ENCODE measurements at places on chromosomes 3 and 15.

DNA sequence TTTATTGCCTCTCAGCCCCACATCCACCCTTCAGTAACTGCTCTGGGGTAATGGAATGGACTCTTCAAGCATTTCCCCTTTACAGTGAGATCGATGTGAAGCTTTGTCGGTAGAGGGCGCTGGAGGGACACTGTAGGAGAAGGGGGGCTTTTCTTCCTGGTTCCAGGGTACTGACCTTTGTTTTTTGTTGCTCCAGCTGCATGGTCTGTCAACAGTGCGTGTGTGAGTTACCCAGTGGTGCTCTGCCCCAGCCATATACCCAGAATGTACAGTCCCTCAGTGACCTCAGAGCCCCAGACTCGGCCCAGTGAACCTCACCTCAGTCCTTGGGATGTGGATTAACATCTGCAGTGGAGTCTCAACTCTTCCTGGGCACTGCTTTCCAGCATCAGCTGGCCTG lies 180.3 kb upstream of the TSC22D2 start:
- DNase-seq: peak; percentile 69

DNA sequence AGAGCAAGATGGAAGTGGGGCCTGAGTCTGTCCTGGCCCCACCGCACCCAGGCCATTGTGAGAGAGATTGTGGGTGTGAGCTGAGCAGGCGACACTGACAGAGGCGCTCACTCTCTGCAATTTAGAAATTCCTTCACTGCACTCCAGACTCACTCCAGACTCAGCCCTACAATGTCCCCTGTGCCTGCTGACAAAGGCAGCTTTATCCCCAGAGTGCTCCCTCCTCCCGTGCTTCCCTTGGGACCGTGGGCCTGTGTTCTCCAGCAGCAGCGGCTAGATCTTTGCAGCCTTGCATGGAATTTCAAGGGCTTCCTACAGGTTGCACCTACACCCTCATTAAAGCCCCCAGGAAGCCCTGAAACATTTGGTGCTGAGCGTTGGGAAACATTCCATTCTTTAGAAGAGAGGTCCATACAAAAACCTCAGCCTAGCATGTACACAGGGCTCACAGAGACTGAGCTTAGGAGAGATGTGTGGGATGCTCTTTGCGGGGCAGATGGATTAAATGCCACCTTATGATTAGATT lies 1.3 kb upstream of the IL16 start:
- no peak for DNase-seq

DNA sequence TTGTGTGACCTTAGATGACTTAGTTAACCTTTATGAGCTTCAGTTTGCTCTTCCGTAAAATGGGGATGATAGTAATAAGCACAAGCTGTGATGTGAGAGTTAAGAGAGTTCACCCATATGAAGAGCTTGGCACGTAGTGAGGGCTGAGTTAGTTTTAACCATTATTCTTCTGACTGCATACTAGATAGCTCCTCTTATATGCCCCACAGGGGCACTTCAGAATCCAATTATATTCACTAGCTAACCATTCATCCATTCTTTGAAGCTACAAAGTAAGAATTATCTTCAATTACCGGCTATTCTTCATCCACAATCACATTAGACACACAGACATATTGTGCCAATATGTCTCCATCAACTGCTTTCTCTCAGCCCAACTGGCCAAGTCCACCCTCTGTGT lies 159.0 kb upstream of the STT3B start:
- DNase-seq: no peak

DNA sequence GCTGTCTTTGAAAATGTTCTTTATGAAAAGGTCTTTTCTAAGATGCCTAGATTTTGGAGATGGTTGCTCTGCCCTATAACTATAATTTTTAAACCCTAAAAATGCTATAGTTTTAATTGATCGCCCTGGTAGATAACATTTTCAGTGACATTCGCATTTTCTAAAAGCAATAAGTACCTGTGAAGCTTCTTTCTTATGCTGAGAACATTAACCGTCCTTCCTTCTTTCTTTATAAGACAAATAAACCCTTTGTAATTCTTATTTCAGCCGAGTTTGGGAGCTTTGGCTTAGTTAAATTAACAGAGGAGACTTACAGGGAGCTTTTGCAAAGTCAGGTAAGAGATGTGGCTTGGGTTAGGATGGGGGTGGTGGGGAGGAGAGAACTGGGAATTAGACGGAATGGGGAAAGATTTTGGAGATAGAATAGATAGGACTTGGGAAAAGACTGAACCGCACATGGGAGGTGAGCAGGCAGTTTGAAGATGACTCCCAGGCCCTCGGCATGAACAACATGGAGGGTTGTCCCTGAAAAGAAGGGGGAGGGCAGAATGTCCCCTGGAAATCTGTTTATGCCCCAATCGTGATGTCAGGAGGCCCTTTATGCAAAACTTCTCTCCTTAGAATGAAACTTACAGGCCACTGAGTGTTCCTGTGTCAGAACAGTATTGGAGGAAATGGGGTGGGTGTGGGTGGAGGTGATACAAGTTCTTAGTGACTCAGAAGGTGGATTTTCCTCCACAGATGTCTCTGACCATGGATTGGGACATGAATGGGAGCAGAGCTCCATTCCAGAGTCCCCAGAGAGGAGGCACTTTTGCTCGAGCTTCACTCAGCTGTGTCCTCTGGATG lies 76.2 kb upstream of the LARS2 start:
- no peak for DNase-seq

- no peak for DNase-seq
Observed at GRCh38 chr15:49720261-49720660, 99.4 kb downstream of the DTWD1 start.

DNA sequence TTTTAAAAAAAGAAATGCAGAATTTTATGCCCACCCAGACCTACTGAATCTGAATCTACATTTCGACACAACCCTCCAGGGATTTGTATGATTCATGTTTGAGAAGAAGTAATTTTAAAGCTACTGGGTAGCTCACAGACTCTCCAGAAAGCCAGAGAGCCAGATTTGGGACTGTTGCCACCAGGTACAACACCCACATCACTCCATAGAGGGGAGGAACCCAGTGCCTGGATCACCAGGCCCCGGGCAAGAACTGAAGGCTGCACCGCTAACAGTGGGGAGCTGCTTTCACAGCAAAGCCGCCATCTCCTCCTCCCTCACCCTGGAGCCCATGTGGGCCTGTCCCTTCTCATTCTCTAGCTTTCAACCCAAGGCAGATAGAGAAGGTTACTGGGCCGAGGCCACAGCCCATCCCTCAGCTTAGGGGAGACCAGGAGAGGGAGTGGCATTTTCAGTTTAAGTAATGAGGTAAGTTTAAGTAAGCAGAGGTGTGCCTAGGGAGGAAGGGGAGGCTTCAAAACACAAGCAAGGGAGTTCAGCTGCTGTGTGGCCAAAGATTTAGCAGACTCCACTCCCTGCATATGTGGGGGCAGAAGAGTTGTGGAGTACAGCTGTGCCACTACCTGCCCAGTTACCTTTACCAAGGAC lies 109.8 kb downstream of the IL12A start:
- DNase-seq: no peak

- no peak for DNase-seq
Observed at GRCh38 chr15:33064878-33065277, 129.6 kb downstream of the FMN1 start.

GRCh38 chr3:196670339-196670738 lies 30.8 kb downstream of the NRROS start:
- DNase-seq: no peak

DNA sequence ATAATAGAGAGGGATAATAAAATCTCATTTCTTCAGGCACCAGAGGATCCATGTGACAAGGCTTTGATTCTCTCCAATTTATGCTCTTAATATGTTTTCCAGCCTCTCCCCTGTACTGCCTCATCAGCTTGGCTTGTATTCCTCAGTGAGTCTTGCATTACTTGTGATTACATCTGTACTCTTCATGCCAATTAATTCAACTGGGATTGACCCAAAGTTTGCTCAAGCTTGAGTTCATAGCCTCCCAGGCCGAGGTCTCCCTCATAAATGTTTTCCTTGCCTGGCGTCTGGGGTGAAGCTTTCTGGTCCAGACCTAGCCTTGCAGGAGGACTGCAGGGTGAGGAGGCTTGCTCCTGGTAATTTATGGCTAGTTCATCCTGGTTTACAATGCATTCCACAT lies 146.9 kb downstream of the CHST2 start:
- DNase-seq: no peak
